ENCODE measurements at places on chromosomes 7 and 10.
A peak's percentile ranks its signal among the peaks of the same experiment; 100 is the strongest.

DNA sequence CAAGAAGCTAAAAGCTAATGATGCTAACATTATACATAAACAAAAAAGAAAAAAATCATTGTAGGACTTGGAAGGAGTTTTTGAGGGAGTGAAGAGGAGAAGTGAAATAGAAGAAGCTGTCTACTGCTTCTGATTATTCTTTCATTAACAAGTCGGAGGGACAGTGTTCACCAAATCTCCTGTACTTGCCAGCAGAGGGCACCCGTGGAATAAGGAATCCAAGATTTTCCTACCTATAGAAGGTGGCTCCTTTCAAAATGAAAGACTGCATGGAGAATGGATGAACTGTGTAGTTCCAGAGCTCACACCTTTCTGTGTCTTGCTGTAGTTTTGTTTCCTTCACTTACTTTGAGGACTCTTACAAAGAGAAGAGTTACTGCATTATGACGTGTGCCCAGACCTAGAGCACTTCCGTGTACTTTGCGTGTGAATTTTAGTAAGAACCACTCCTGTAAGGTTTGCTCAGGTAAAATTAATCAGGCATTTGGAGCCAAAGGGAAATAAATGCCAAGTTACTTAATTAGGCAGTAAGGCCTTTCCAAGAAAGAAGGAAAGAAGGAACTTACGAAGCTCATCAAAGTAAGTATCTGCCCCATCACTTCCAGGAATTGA, 145.1 kb downstream of the SEMA3D start:
- DNase-seq: peak; percentile 76

DNA sequence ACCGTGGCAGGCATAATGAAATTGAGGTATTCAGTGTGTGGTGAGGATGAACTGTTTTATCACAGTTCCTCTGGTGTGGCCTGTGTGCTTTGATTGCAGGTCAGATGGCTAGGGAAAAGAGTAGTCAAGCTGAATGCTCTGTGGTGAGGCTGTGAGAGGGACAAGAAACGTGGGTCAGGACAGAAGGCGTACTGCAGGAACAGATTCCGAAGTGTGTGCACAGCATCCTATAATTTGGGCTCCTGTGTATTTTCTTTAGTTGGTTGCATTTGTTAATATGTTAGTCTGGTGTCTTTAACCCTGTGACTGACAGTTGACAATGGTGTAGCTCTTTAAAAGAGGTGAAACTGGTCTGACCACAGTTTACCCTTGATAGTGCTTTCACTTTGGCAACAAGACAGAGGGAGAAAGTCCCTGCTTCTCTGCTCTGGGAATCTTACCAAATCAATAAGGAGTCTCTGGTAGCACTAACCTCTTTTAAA, 76.5 kb downstream of the AUTS2 start:
- peak; percentile 6 for DNase-seq

DNA sequence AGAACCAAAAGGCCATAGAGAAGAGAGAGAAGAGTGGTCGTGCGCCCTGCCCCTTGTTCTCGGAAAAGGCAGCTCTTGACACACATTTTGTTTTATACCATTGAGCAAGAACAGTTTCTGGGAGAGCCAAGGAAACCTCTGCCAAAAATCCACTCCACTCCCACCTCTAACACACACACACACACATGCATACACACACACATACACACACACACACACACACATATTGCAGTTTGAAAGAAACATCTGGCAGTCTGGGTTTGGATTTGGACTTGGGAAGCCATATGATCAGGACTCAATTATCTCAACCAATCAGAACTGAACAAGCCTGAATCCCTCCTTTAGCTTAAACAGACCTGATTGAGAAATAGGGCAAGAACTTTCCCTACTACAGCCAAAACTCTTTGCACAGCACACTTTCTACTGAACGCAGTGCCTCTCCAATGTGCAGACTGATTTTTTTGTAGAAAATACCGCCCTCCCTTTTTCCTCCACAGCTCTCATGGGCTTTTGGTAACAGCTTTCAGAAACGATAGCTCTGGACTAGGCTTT, 484.0 kb upstream of the ZWINT start:
- DNase-seq: no peak

GRCh38 chr10:32938554-32939061, 19.4 kb downstream of the ITGB1 start:
- DNase-seq: no peak

DNA sequence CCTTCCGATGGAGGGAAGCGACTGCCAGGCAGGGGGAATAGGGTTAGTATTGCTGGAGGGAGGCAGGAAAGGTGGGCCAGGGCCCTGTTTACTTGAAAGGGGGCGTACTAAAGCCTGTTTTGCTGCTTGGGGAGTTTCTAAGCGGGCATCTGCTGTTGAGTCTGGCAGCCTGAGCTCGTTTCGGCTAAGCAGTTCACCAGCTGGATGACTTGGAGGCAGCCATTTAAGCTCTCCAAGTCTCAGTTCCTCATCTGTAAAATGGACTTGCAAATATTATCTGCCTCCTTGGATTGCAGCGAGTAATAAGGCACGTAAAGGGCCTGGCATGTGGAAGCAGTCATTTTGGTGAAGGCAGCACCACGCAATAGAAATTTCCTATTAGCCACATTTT, 44.0 kb downstream of the LDB3 start:
- DNase-seq: no peak

- no peak for DNase-seq
These were observed 362.5 kb downstream of the GPR37 start for GRCh38 chr7:124403112-124403511.

- DNase-seq: no peak
These were observed 191.4 kb downstream of the FAM107B start for GRCh38 chr10:14583252-14583651.

- no peak for DNase-seq
These were observed 108.2 kb upstream of the MKLN1 start for GRCh38 chr7:131219312-131220041.

GRCh38 chr10:11325817-11326216, 285.6 kb downstream of the USP6NL start:
- DNase-seq: no peak

DNA sequence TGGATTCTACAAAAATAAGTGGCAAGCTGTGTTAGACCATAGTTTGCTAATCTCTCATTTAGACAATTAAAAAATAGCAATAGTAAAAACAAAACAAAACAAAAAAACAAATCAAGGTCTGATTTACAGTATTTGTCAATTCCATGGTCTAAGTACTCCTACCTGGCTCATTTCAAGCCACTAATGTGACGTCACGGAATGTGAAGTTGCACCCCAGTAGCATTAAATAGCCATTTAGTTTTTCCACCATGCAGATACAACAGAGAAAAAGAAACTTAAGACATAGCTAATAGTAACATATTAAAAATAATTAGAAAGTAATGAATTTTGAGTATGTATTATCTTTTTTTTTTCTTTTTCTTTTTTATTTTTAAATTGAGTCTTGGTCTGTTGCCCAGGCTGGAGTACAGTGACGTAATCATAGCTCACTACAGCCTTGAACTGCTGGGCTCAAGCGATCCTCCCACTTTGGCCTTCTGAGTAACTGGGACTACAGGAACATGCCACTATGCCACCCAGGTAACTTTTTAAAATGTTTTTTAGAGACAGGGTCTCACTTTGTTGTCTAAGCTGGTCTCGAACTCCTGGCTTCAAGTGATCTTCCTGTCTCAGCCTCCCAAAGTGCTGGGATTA, 101.2 kb downstream of the MKX start:
- DNase-seq: no peak

DNA sequence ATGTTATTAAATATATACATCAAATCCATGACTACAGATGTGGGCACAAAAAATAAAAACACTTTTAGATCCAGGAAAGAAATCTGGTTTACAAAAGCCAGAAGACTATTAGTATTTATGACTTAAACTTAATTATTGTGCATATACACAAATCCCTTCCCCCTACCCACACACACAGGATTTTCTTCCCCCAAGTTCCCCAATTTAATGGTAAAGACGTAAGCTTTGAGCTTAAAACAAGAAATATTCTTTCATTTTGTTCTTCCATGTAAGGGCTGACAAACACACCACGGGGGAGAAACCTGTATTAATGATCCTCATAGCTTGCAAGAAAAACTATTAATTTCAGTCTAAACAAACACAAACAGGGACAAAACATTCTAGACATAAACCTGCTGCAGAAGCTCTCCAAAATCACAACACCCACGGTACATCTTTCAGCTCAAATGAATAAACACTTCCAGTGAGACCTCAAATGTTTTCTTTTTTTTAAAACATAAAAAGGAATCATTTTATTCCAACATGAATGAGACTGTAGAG, 28.5 kb downstream of the OSBPL3 start:
- no peak for DNase-seq

- DNase-seq: peak; percentile 69
These were observed 577.1 kb downstream of the CALN1 start for GRCh38 chr7:71835056-71835455.

GRCh38 chr7:107463139-107464078, 6.4 kb upstream of the GPR22 start:
- DNase-seq: peak; percentile 74

- no peak for DNase-seq
These were observed 40.5 kb downstream of the PPP1R3C start for GRCh38 chr10:91592266-91592975.

- peak; percentile 19 for DNase-seq
These were observed 142.8 kb downstream of the LSM5 start for GRCh38 chr7:32347244-32347828.

- DNase-seq: no peak
These were observed 96.1 kb downstream of the LRMDA start for GRCh38 chr10:75527542-75527941.

DNA sequence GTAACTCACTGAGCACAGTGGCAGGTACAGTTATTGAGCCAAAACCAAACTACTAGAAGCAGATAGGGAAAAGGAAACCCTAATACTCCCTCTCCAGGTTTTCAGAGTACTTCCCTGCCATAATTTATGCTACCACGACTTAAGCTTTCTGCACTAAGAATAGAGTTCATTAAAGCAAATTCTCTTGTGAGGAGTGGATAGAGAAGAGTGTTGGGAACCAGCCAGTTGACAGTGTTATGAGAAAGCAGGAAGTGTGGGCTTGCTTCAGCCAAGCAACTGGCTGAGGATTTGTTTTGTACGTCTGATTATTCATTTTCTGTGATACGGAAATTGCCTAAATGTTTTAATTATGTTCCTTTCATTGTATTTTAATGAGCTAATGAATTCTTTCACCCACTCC, 280.5 kb downstream of the KIF20B start:
- DNase-seq: peak; percentile 74

DNA sequence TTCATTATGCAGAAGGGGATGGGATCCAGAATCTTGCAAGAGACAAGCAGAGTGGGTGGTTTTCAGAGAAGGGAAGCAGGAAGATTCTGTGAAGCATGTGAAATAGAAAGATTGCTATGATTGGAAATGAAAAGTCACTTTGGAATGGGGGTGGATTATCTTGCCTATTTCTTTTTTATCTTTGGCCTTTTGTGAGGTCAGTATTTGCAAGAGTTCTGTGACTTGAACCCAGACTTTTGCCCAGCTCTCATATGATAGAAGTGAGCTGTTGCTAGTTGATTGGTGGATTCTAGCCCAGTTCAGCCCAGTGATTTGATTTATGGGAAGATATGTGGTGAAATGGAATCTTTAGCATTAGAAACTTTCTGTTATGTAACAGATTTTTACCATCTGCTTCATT, 17.1 kb downstream of the ENTPD7 start:
- peak; percentile 57 for DNase-seq

GRCh38 chr10:14312014-14312413, 18.7 kb downstream of the FRMD4A start:
- no peak for DNase-seq

DNA sequence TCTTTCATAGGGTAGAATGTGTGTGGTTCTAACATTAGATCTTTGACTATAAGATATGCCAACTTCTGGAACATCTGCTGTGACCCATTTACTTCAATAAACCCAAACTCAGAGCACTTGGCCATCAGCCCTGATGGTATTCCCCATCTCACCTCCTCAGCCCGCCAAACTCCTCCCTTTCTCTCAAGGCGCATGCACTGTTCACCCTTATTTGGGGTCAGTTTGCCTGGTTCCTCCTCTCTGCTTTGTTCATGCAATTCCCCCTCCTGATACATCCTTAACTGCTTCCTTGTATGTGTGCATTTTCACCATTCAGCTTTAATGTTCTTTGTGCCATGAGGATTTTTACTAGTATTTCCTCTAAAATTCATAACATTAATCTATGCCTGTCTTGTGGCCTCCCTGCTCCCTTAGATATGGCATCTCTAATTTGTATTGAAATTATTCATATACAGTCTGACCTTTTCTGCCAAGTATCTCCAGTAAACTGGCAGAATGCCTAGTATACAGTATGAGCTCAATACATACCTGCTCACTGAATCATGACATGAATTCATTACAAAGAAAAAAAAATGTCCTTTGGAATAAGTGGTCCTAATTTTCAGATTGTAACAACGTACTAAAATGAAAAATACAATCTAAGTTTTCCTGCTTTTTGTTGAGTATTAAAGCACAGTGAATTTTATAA, 336.8 kb upstream of the IGFBP3 start:
- peak; percentile 88 for DNase-seq

DNA sequence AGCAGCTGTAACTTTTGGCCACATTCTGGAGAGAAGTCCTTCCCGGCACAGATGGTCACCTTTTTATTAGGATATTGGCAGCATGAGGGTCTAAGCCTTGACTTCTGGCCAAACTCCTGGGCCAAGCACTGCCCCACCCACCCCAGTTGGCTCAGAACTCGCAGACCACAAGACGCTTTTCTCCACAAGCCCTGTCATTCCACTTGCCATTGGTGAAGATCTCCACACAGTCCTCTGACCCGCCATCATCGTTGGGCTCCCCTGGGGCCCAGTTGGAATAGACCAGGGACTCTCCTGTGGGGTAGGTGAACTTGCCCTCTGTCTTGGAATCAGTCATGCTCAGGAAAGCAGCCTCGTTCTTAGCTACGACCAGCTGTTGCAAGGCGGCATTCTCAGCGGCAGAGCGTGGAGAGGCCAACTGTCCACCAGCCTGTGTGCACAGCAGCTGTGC, 11.2 kb downstream of the SFTPD start:
- DNase-seq: no peak

DNA sequence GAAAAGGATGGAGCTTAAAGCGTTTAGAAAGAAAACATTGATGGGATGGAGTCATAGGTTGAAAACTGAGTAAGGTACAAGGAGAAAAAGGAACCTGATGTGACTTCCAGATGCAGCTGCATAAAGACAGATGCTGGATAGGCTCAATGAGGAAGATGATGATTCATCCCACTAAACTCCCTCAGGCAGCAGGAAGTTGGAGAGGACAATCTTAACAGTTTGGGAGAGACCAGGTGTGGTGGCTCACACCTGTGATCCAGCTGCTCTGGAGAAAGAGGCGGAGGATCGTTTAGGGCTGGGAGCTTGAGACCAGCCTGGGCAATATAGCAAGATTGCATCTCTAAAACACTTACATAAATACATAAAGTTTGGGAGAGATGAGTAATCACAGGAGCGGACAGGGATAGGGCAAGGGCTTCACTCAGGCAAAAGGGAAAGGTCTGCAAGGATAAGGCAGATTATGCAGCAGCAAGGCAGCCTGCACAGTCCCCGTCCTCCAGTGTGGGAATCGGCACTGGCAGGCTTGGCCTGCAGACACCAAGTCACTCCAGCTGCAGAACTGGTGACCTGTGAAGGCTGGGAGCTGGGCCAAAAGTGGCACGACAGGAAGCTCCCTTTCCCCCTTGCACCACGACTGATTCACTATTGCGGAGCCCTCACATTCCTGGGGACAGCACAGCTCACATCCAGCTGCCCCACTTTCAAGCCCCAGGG, 438.5 kb downstream of the GRID1 start:
- peak; percentile 7 for DNase-seq

- no peak for DNase-seq
These were observed 219.6 kb downstream of the CACNB2 start for GRCh38 chr10:18359812-18360211.

GRCh38 chr7:131586259-131586658, 29.8 kb upstream of the PODXL start:
- peak; percentile 84 for DNase-seq
